ENCODE measurements at places on chromosomes 16 and 17.
A peak's percentile ranks its signal among the peaks of the same experiment; 100 is the strongest.

DNA sequence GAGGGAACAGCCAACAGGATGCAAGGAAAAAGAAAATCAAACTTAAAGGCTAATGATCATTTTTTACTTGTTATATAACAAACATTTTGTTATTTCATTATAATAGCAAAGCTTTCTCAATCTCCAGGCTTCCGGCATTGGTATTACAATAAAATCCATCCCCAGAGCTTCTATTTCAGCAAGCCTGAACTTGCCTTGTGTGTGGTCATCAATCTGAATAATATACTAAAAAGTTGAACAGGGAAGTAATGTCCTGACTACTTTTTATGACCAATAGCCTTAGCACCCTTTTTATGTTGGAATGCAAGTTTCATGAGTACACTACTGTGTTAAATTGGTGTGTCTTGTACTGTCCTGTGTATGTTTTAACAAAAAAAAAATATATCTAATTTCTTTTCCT lies 27.1 kb upstream of the VWA3A start:
- DNase-seq = no peak

DNA sequence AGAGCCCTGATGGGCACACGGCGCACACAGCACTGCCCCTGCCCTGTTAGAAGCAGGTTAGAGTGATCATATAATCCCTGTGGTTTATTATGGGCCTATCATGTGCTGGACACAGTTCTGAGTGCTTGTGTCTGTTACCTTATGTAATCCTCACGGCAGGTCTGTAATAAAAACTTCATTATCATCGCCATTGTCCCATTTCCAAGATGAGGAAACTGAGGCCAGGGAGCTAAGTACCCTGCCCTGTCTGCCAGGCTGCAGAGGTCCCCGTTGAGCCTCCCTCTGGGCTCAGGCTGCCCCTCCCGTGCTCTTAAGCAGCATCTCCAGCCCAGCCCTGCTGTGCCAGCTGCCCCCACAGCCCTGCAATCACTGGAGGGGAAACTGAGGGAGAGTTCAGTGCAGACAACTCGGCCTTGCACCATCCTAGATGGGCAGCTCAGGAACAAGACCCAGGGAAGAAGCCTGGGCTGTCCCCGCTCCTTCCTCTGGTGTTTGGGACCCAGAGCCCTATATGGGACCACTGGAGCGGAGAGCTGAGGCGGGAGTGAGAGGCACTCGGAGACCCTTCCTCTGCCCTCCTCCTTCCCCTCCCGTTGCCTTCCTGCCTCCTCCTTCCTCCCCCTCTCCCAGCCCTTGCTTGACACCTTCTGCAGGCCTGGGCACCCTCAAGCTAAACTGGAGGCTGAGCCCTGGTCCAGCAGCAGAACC lies 42.0 kb downstream of the WNT3 start:
- DNase-seq = no peak

DNA sequence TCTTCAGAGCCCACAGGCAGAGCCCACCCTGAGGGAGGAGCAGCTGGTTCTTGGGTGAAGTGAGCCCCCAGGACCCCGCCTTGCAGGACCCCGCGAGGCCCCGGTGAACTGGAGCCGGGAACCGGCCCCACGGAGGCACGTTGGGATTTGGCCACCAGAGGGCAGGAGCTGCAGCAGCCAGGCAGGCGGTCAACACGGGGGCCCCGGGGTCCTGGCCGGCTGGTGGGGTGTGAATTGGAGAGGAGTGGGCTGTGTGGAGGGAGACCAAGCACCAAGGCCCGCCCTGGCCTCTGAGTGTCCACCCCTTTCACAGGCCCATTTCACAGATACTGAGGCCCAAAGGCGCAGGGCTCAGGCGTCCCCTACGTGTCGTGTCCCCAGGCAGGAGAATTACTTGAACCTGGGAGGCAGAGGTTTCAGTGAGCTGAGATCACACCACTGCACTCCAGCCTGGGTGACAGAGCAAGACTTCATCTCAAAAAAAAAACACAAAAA lies 2.2 kb downstream of the DPEP1 start:
- DNase-seq = no peak

DNA sequence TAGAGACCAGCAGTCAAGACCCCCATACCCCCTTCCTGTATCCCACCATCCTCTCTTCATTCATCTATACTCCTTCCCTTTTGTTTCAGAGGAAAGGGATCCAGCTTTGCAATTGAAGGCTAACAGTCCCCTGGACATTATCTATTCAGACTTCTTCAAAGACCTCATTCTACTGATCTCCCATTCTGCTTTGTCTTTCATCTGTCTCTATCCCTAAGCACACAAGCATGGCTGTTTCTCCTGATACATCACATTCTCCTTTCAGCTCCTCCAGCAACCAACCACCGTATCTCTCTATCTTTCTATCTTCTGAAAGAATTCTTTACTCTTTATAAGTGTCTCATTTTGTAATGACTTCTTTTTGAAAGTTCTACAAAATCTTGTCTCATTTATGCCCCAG lies 9.7 kb upstream of the ARHGAP17 start:
- no peak for DNase-seq

DNA sequence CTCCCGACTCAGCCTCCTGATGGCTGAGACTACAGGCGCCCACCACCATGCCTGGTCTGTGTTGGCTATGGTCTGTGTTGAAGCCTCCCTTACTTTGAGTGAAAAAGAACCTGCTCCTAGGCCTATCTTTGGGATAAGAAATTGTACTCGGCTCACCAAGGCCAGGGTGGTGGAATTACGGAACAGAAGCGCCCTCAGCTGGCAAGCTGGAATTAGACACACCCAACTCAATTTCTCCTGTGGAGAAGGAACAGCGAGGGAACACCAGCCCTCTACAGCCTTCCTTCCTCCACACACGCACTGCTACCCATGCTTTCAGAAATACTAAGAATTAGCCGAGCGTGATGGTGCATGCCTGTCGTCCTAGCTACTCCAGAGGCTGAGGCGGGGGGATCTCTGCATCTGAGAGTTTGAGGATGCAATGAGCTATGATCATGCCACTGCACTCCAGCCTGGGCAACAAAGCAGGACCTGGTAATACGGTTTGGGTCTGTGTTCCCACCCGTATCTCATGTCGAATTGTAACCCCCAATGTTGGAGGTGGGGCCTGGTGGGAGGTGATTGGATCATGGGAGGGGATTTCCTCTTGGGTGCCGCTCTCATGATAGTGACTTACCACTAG lies 40.1 kb upstream of the RBBP6 start:
- DNase-seq = peak; percentile 24

GRCh38 chr16:67235816-67236562 lies 9.1 kb downstream of the TMEM208 start:
- no peak for DNase-seq

GRCh38 chr17:54947396-54947795 lies 21.1 kb downstream of the COX11 start:
- DNase-seq = no peak

DNA sequence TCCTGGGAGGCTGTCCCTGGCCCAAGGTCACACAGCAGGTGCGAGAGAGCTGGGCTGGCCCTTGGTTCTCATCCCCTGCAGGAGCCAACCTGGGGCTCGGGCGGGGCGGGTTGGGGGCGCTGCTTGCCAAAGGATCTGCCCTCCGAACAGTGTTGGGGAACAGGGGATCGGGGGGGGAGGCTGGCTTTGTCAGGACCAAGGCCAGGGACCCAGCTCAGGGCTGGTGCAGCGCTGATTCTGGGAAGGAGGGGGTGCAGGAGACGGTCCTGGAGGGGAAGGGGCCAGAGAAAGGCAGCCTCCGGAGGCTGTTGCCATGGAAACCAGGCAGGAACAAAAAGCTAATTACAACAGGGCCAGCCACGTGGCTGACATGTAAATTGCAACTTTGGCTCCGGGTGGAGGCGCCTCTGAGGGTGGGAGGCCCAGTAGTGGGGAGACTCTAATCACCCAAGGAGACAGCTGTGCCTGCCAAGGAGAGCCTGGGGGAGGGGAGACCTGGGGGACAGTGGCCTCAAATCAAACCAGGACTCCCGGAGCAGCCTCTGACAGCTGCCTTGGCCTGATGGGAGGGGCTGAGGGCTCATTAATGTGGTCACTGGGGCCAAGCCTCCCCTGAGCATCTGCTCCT lies 1.3 kb downstream of the TUBB3 start:
- peak; percentile 48 for DNase-seq

DNA sequence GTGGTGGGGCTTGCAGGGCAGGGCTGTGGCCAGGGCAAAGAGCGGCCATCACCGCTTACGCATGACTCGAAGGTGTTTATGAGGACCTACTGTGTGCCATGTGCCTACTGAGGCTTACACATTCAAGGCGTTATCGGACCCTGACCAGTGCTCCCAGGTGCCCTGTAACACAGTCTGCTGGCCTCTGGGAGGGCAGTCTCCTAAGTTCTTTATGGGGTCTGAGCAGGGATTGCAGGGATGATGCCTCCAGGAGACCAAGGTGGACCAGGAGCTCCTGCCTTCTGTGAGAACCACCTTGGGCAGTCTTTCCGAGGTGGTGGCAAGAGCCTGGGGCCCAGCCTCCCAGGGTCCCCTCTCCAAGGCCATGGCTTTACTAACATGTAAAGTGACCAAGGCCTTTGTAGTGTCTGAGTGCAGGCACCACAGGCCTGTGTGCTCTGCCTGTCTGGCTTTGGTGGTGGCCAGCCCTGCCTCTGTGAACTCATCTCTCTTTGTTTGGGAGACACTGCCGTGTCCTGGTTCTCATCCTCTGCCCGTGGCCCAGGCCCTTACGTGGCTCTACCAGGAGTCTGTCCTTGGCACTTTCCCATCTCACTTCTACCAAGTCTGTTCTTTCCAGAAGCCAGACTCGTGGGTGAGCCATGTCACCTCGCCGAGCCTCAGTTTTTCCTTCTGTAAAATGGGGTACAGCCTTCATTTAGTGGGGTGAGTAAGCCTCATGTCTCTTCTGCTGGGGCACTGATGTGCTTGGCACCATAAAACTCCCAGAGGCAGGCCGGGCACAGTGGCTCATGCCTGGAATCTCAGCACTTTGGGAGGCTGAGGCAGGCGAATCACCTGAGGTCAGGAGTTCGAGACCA lies 3.4 kb upstream of the SYNGR2 start:
- DNase-seq = no peak

DNA sequence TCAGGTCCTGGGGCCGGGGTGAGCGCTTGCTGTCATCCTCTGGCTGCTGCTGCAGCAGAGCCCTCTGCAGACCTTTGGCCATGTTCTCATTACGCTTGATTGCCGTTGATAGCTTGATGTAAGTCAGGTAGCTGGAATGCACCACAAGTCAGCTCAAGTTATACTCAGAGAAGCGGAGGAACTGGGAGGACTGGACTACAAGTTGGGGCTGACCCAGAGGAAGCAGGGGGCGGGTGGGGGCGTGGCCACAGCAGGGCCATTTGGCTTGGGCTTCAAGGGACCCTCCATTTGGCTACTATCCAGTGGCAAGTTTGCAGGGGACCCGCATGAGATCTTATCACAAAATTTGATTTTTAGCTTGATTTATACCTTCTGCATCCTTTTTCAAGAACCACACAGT lies 19.0 kb upstream of the EVPL start:
- no peak for DNase-seq

DNA sequence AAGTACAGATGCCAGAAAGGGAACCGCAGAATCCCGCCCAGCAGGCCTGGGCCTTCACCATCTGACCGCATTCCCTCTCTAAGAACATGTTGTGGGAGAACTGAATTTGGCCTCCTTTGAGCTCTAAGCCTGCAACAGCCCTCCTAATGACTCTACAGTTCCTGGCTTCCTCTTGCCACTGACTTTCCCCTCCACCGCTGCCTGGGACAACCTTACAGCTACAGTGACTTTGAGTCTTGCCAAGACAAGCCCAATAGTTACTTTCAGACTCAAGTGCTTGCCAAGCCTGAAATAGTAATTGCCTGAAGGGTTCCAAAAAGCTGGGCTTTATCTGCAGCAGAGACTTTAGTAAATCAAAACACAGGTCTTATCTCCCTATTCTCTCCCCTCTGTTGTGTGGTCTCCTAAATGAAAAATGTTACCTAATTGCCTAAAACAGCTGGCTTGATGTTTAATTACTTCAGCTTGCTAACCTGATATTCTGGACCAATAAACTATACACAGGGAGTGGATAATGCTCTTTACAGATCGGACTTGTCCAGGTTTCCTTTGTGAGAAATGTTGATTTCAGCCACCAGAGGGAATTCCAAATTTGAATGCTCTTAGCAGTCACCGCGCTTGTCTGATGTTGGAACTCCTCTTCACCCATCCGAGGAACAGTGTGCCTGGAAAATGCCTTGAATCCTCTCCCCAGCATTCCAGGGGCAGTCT lies 85.1 kb upstream of the TBX2 start:
- peak; percentile 95 for DNase-seq
